ENCODE measurements at places on chromosomes 11 and 22.

DNA sequence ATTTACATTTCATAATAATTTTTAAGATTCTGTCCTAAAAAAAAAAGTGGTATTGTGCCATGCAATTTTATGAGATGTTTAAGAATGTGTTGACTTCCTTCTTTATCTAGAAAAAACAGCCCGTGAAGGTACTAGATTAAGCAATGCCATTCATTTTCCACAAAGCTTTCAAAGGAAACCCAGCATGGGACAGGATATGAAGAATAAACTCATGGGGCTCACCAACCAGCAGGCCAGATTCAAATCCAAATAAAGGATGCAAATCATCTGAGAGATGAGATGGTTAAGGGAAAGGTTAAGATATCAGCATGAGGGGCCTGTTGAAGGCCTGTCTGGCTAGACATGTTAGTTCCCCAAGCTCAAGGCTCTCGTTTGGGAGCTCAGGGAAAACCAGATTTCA is 199.1 kb downstream of the SWAP70 start:
- DNase-seq: no peak

DNA sequence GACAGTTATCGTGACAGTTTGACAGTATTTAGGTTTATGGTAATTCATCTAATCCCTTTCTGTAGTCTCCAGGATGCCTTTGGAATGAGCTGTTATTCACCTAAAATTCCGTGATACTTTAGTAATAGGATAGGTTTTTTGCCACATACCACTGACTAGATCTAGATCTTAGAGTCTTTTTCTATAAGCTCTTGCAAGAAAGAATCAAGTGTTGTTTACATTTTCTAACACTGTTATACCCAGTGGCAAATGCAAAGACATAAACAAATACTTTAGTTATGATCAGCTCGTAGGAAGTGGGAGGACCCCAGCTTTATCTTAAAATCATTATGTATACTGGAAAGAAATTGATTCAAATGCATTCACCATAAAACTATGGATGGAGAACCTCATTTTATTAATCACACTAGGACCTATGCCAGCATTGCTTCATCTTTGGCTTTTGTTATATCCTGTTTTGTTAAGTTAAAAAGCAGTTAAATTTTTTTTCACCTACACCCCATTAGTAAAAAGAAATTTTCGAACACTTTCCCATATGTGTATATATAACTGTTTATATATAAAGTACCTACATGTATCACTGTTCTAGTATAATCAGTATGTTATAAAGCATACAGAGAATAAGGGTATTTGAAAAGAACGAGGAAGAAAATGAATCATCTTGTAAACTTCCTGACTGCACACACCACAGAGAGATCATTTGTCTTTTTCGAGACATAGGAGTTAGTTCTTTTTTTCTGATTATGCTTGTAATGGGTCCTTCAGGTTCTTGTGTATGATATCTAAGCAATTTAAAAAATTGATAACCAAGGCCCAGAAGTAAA is 60.9 kb downstream of the PDHX start:
- no peak for DNase-seq

DNA sequence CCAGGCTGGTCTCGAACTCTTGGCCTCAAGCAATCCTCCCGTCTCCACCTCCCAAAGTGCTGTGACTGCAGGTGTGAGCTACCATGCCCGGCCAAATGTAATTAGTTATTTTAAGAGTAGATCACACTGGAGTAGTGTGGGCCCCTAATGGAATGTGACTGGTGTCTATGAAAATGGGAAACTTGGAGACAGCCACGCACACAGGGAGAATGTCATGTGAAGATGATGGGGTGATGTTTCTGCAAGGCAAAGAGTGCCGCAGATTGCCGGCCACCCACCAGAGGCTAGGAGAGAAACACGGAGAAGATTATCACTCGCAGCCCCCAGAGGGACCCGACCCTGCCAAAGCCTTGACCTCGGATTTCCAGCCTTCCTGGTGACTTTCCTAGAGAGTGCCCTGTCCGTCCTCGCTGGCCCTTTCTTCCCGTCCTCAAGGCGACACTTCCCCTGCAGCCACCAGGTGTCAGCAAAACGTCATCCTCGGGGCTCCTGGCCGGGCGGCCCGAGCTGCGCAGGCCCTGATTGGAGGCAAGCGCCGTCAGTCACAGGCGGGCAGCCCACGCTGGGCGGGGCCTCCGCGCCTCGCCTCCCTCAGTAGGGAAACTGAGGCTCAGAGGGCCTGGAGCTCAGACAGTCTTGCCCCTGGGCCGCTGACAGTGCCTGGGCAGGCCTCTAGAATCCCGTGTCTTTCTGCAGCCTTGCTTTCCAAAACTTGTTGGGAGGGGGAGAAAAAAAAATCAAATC is 16.3 kb downstream of the CRYBB2 start:
- peak; percentile 96 for DNase-seq

DNA sequence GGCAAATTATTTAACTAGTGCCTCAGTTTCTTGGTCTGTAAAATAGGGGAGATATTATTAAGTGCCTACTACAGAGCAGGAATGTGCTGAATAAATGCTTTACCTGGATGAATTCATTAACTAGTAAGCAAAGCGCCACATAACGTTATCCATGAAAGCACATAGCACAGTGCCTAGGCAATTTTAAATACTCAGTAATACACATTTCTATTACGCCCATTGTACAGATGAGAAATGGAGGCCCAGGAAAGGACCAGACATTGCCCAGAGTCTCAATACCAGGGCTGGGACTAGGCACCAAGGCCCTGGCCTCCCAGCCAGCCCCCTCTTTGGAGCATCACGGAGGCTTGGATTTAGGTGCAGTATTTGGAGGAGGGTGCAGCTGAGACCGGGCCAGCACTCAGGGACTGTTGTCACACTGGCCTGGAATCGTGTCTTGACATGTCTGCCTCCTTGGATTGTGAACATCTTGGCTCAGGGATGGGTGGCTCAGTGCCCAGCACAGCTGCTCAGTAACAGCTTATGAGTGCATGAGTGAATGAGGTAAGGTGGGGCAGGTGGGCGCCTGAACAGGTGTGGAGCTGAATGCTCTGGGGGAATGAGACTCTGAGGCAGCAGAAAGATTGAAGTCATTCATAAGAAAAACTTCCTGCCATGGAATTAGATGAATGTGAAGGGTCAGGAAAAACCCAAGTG is 42.1 kb upstream of the TPBGL start:
- no peak for DNase-seq

GRCh38 chr11:69915501-69916250 is 96.5 kb upstream of the FGF3 start:
- peak; percentile 63 for DNase-seq

GRCh38 chr22:48736593-48737460 is 1090.8 kb downstream of the BRD1 start:
- DNase-seq: no peak

DNA sequence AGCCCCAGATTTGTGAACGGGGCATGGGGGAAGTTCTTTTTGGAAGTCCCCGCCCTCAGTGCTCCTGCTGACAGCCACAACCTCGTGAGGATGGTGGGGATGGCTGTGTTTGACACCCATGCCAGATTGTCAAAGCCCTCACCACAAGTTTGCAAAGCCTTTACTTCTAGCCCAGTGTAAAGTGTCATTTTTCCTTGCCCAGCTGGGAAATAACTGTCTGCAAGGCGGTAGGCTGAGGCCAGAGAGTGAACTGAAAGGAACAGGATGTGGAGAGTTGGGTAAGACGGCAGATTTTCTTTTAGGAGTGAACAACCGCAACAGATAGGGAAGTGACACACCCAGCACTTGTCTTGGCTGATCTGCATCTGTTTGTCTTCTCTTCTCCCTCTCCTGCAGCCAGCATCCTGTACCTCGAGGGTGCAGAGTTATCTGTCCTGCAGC is 13.6 kb downstream of the IL17RA start:
- DNase-seq: peak; percentile 37

Data from GM20000 (cell line).